ENCODE measurements at places on chromosomes 2 and 18. TPM values are rescaled to one million over a fixed set of nuclear protein-coding genes. Genes with fewer than 3 reads are reported as not detected.

DNA sequence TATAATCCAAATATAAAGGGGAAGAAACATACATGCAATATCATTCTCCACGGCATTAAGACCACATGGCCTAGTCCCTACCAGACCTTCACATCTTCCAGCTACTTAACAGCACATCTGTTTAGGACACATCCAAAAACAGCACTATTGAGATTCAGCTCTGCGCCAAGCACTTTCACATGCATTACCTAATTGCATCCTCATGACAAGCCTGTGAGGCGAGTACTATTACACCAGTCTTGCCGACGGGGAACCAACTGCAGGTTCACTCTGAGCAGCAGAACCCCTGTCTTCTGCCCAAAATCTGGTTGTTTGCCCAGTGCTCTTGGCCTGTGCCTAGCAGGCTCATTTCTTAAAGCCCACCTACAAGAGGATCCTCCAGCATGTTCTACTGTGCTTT is 66.7 kb downstream of the AAK1 start:
- no peak overlapping the region for H3K4me3 ChIP-seq
- H3K27ac ChIP-seq = no peak overlapping the region

DNA sequence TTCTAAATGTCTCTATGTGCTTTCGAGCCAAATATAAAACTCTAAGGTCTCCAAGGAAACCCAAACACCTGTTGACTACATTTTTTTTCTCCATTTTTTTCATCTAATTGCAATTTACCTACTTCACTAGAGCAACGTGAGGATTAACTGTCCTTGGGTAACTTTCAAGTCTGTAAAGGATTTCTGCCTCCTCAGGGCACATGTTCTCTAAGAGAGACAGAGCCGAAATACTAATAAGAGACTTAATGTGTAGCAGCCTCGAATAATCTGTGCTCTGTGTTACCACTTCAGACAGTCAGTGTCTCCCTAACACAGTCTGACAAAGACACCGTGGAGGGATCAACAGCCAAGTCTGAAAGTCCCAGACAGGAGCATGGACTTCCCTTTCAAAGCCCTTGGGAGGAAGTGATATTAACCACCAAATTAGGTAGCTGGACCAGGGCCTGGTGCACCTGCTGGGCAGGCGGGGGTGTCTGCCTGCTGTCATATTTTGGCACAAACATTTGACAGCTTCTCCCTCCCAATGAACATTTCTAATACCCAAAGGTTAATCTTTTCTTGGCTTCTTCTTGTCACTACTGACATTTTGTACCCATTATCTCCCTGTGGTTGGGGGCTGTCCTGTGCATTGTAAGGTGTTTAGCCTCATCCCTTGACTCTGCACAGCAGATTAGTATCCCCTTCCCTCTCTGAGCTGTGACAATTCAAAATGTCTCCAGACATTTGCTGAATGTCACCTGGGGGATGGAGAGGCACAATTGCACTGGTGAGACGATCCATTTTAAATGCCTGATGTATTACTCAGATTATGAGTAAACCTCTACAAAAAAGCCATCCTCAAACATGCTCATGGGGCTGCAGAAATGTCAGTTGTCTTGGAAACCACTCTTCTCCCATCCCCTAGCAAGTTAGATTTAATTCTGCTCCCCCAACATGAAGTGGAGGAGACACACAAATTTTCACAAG is 45.7 kb upstream of the LYPD1 start:
- DNase-seq = no peak
- no peak overlapping the region for H3K4me3 ChIP-seq
- H3K27ac ChIP-seq = no peak overlapping the region
- peaks cover 27% of the 10 kb centered on the region for H3K4me1 ChIP-seq
- no peaks in the 10 kb centered on the region for H3K36me3 ChIP-seq

- H3K4me3 ChIP-seq = no peak overlapping the region
- DNase-seq = no peak
- H3K4me1 ChIP-seq = peaks cover 36% of the 10 kb centered on the region
Observed at GRCh38 chr2:72781480-72781879, 44.4 kb downstream of the EXOC6B start.

Gene SCG2
- 1.5 TPM for total RNA-seq

Data from HFFc6 (cell line).